SK-N-DZ (cell line): ENCODE measurements at places on chromosomes 1 and 21.

- no peak for DNase-seq
These were observed 6.1 kb upstream of the GATAD2B start for GRCh38 chr1:153928791-153929341.

DNA sequence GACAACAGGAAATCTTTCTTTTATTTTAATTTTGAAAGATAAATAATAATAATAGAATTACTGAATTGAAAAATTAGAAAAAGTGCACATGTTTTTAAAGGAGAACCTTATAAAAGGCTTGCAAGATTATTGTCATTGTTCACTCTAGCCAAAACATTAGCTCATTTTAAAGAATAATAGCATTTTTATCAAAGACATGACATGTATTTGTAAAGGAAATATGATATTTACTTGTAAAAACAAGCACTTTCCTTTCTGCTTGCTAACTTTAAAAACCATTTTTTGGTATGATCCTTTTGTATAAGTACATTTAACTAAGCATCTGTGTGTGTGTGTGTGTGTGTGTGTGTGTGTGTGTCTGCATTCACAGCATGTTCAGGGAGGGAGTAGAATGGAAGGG lies 156.3 kb upstream of the C1orf87 start:
- no peak for DNase-seq

DNA sequence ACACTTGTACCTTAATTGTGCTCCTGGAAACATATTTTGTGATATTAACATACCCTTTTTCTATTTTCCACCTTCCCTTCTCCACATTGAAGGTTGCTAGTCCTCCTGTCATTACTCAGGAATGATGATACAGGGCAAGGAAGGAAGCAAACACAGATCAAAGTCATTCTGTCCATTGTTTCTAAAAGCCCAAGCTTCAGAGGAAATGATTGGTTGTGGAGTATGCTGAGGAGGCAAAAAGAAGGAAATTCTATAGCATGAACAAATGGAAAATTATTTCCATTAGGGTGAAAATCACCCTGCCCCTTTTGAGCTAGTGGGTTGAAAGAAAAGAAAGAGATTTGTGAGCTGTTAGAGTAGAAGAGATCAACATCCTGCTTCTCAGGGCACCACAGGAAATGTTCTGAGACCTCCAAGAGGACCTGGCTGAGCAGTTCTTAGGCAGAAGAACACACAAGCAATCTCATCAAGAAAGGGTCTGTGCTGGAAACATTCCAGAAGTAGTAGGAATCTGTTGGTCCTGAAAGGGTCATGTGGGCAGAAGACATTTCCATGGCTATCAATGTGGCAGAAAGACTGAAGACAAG lies 29.0 kb upstream of the PRRX1 start:
- DNase-seq: no peak

GRCh38 chr1:62744611-62745577 lies 39.0 kb upstream of the ATG4C start:
- no peak for DNase-seq

GRCh38 chr1:9078015-9078751 lies 8.7 kb upstream of the SLC2A5 start:
- no peak for DNase-seq

- DNase-seq: no peak
These were observed 61.2 kb downstream of the AGPAT3 start for GRCh38 chr21:43926196-43926595.

DNA sequence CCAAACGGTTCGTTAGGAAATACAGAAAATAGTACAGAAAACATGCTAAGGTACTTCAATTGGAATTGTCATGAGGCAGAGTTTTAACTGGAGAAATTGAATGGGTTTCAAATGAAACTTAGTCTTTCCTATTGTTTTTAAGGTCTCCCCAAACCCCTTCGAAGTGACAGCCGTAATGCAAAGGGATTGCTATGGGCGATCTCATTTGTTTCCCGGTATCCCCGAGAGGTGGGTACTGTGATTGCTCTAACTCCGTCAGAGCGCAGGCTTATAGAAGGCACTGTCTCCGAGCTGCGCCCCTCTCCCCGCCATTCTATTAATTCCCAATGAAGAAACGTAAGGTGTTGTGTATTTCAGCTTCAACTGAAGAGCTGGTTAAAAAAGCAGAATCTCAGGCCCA lies 22.0 kb upstream of the RNF187 start:
- DNase-seq: peak; percentile 22

DNA sequence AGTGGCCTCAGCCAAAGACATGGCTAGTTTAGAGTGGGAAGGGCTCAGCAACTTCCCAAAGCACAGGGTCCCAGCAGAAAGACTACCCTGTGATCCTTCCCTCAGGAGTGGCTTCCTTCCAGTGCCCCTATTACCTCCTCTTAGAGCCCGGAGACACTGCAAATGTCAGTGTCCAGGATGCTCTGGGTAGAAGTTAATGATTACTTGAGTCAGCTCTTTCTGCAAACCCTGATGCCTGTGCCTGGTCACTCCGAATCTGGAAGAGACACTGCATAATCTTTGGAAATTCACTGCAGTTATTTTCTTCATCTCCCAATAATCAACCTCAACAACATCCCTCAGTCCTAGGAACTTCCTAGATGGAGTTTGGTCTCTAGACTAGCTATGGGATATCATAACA lies 27.2 kb upstream of the MGST3 start:
- DNase-seq: no peak

DNA sequence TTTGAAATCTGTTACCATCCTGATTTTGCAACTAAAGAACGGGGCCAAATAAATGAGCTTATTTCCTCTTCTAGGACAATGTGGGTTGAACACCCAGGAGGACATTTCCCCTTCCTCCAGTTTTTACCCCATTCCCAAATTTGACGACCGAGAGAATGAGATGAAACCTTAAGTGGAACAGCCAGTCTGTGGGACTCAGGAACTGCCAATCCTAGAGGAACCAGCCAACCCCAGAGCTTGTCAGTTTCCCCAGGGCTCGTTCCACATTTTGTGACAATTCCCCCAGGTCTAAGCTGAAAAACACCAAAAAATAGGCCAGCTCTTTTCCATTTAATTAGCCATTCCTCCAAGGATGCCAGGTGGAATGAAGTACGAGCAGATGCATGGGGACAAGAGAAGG lies 21.3 kb upstream of the MAPKAPK2 start:
- DNase-seq: no peak

GRCh38 chr1:27152829-27153548 lies 1.9 kb downstream of the SLC9A1 start:
- no peak for DNase-seq

- DNase-seq: no peak
These were observed 86.2 kb upstream of the HP1BP3 start for GRCh38 chr1:20873311-20873710.

- no peak for DNase-seq
These were observed 46.1 kb upstream of the RBM34 start for GRCh38 chr1:235207209-235207565.

DNA sequence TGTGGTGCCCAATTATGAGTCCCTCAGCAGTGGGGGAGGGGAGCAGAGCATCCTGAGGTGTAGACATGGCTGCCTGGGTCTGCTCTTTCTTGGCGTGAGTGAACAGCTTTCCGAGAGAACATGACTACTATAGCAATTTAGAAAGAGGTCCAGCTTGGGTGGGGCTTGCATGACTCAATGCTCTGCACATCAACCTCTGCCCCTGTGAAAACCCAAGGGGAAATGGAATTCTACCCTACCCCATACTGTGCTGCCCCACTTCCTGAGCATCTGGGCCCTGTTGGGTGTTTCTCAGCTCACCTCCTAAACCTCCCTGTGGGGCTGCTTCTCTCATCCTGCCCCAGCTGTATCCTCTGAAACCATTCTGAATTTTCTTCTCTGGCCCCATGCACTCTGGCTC lies 8.2 kb upstream of the AZIN2 start:
- no peak for DNase-seq

DNA sequence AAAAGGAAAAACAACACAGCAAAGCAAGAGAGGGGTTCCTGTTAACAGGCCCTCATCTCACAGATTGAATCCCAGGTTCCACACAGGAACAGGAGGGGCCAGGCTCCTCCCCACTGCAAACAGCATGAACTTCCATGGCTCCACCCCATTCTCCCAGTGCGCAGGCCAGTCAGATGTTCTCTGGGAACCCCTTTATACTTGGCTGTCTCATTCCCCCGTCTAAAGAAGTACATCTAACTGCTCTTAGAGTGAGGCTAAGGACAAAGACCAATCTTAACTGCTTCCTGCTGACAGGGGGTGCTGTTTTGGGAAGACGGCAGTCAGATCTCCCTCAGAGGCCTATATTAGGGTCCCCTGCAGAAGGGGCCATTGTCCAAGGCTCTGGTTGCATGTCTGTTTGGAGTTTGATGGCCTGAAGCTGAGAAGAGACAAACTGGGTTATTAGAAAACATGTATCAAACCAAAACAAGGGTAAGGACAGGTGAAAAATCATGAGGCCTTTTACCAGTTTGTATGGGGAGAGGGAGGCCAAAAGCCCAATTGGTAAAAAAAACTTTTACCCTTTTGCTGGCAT lies 10.5 kb upstream of the NASP start:
- DNase-seq: no peak

GRCh38 chr1:230390371-230390770 lies 35.8 kb downstream of the PGBD5 start:
- DNase-seq: no peak

- no peak for DNase-seq
These were observed 3.6 kb downstream of the UTP11 start for GRCh38 chr1:38015978-38016725.

DNA sequence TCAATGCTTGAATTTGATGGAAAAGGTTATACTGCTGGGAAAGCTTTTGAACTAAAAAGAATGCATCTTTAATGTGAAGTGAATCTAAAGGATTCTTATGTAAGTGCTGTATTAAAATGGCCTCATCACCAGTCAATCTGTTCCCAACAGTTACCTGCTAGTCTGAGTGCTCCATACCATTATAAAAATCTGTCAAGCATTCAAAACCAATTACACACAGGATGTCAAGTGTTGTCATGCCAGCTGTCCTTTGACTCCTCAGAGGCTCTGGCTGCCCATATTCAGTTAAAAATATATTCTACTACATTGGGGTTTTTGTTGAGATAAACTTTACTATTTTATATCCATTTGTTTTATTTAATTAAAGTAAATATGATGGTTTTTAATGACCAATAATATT lies 1587.7 kb downstream of the AMY1C start:
- DNase-seq: no peak

- no peak for DNase-seq
These were observed 23.6 kb downstream of the LAMC2 start for GRCh38 chr1:183209533-183210158.

DNA sequence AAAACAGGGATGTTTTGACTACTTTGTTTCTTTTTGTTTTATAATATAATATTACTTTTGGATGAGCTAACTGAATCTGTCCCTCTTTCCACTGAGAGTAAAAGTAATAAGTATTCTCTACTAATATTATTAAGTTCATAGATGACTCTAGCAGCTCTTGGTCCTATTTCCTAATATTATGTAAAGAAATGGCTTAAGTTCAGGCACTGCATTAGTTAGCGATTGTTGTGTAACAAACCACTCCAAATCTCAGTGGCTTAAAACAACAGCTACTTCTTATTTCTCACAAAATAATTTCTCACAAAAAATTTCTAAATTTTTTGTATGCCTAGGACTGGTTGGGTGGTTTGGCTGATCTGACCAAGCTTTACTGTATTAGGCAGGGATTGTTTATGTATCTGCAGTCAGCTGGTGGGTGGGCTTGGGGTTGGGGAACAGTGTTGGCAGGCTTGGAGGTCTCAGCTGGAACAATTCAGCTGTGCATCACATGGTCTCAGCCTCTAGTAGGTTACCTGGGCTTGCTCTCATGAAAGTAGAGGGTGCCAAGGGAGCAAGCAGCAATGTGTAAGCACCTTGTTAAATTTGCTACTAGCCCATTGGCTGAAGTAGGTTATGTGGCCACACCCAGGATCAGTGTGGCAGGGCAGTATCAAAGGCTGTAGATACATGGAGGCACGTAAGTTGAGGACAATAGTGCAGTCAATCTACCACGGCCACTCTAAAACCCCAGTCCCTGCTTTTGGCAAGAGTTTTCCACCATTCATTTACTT lies 8.8 kb upstream of the CCT8 start:
- DNase-seq: no peak

GRCh38 chr1:244325056-244325758 lies 126.5 kb downstream of the ADSS2 start:
- DNase-seq: no peak

GRCh38 chr1:45543581-45544417 lies 6.8 kb upstream of the AKR1A1 start:
- DNase-seq: no peak

- DNase-seq: no peak
These were observed 375.8 kb downstream of the NCAM2 start for GRCh38 chr21:21373969-21374368.

- DNase-seq: no peak
These were observed 6.1 kb upstream of the AIRE start for GRCh38 chr21:44279354-44280260.

- DNase-seq: peak; percentile 63
These were observed 12.5 kb downstream of the RPS6KA1 start for GRCh38 chr1:26541816-26542711.

DNA sequence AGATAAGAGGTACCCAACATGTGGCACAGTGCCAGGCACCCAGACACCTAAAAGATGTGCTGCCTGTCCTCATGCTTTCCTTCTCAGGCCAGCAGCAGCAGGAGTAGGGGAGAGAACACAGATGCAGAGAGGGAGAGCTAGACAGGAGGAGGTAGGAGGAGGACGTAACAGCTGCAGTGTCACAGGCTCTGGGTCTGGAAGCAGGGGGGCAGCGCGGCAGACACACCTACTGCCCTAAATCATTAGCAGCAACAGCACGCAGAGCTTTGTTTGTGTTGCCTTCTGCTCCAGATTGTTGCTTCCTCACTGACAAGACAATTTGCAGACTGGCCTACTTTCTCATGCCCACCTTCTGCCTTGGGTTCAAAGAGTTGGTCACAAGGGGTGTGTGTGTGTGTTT lies 196.7 kb upstream of the DAB1 start:
- DNase-seq: peak; percentile 7

- no peak for DNase-seq
These were observed 18.1 kb downstream of the KMO start for GRCh38 chr1:241550318-241550717.

- DNase-seq: no peak
These were observed 15.8 kb upstream of the TNFRSF8 start for GRCh38 chr1:12047120-12047876.

DNA sequence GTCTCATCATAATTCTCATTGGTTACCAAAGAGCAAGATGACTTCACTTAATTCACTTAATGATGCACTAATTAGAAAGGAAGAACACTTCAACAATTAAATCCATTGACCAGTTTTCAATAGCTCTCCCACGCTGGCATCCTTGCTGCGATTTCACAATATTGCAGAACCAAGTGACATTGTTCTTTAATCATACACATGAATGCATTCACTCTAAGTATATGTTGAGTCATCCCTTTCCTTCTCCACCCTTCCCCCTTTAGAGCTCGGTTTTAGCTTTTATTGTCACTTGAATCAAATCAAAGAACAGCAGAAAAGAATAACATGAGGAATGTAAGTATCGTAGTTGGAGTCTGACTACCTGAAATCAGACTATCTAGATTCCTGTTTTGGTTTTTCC lies 233.6 kb upstream of the FMN2 start:
- no peak for DNase-seq

DNA sequence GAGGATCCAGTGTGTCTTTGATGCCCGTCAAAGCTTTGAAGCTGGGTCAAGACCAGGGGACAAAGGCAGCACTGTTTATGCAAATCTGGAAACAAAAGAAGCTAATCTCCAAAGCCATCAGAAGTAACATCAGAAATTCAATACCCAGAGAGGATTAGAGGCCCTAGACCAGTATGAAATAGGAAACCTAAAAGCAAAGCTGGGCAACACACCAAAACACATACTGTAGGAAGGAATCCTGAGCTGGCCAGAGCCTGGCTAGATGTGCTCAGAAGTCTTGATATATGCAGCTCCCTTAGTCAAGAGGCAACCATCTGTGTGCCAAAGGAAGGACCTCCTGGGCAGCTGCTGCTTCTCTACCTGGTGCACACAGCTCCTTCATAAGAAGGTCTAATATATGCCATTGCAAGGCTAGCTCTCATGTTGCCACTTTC lies 12.3 kb downstream of the COLGALT2 start:
- DNase-seq: no peak
